GM23338 (cell line): ENCODE measurements at places on chromosomes 13 and 19. TPM values are rescaled to one million over a fixed set of nuclear protein-coding genes. Genes with fewer than 3 reads are reported as not detected.

GRCh38 chr13:46662690-46663089 is 109.7 kb downstream of the LRCH1 start:
- H3K4me1 ChIP-seq, result peaks cover 47% of the 10 kb centered on the region
- no peak for DNase-seq
- H3K27ac ChIP-seq, result peak overlapping the region; percentile 16; the same call in 1 of the 2 replicates
- H3K36me3 ChIP-seq, result no peaks in the 10 kb centered on the region

DNA sequence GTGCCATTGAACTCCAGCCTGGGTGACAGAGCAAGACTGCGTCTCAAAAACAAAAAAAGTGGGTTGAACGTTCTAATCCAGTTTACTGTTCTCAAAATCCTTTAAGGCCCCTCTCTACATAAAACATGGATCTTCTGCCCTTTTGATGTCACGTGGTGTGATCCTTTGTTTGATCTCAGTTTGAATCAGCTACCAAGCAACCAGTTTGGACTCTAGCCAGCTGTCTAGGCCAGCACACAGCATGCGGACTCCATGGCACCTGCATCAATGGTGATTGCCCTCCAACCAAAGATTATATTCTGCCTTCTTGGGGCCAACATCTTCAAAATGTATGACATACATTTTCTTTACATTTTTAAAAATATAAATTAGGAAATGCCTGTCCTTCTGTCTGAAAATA is 365.4 kb downstream of the NDFIP2 start:
- no peak for DNase-seq
- H3K4me1 ChIP-seq, result no peaks in the 10 kb centered on the region
- no peaks in the 10 kb centered on the region for H3K36me3 ChIP-seq
- H3K27ac ChIP-seq, result no peak overlapping the region
- H3K27me3 ChIP-seq, result no peaks in the 10 kb centered on the region
- H3K4me3 ChIP-seq, result no peak overlapping the region

DNA sequence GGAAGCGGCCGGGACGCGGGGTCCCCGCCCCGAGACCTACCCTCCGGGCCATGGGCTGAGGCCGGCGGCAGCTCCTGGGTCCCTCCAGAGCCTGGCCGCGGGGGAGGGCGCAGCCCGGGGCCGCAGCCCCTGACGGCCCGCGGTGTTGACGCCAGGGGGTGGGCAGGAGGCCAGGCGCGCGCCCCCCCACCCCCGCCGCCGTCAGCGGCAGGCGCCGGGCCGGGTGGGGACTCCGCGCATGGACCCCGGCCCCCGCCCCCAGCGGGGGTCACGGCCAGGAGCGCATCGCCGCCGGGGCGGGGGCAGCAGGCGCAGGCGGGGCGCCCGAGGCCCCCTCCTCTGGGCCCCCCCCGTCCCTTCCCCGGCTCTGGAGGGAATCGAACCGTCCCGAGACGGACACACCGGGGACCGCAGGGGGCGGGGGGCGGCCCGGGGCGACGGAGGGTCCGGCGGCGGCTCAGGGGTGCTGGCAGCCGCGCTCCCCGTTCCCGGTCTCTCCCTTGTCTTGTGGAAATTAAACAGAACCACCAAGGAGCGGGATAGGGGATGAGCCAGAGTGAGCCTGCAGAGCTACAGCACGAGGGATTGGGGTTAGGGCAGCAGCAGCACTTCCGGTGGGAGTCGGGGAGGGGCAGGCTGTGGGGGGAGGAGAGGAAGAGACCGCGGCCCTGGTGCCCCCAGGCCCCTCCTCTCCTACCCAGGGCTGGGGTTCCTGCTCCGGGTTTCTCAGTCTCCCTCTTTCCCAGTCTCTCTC is at the start of gene MEIS3:
Gene MEIS3, minus strand, starts transcription at position 498 of the 754 bp plus-strand sequence. Its CDS starts 446 bp downstream, at position 52.
- peaks cover 83% of the 10 kb centered on the region for H3K27me3 ChIP-seq
- no peaks in the 10 kb centered on the region for H3K36me3 ChIP-seq
- peak within 1 kb of the TSS; percentile 91 for H3K4me3 ChIP-seq
- peak; percentile 43 for DNase-seq

GRCh38 chr13:25688536-25688935 is 316.8 kb downstream of the ATP8A2 start:
- no peaks in the 10 kb centered on the region for H3K27me3 ChIP-seq
- H3K4me3 ChIP-seq, result no peak overlapping the region
- H3K4me1 ChIP-seq, result no peaks in the 10 kb centered on the region

DNA sequence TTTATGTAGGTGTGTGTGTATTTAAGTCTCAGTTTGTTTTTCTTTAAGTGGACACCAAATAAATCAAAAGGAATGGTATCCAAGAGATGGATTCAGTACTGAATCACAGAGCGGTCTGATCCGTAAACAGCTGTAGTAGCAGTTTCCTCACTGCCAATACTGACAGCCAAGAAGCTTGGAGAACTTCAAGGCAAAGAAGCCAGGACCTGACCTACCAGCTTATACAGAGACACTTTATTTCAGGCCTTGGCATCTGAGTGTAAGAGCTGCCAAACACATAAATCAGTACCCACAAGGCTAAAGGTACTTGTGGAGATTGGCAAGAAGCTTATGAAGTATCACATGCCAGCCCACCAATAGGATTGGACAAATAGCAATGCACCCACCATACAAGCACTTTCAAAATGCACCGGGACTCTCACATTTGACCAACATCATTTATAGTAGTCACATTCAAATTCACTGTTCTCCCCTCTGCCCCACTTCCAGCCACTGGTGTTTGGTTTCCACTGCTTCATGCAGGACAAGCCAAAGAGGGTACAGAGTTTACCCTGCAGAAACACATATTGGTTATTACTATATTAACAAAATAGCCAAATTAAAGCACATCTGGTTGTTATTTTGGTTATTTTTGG is 357.9 kb downstream of the KLF12 start:
- no peaks in the 10 kb centered on the region for H3K4me1 ChIP-seq
- no peak overlapping the region for H3K4me3 ChIP-seq
- no peak overlapping the region for H3K27ac ChIP-seq
- H3K36me3 ChIP-seq, result no peaks in the 10 kb centered on the region
- DNase-seq, result no peak

GRCh38 chr19:51501594-51502263 is at the start of gene SIGLEC12:
SIGLEC12 (minus strand) TSS chr19:51501800; CDS start chr19:51501733, 67 bp downstream.
- no peak within 1 kb of the TSS for H3K4me3 ChIP-seq
- H3K36me3 ChIP-seq, result no peaks in the 10 kb centered on the region
- no peaks in the 10 kb centered on the region for H3K4me1 ChIP-seq
- H3K27ac ChIP-seq, result no peak within 1 kb of the TSS
- no peak for DNase-seq

GRCh38 chr13:113924184-113924901 is 49.5 kb downstream of the C13orf46 start:
- no peaks in the 10 kb centered on the region for H3K36me3 ChIP-seq
- H3K4me1 ChIP-seq, result no peaks in the 10 kb centered on the region
- H3K27ac ChIP-seq, result no peak overlapping the region
- H3K27me3 ChIP-seq, result no peaks in the 10 kb centered on the region
- DNase-seq, result no peak
- H3K4me3 ChIP-seq, result no peak overlapping the region

GRCh38 chr19:11191934-11192333 is 5.4 kb downstream of the KANK2 start:
- no peak overlapping the region for H3K27ac ChIP-seq
- H3K4me3 ChIP-seq, result no peak overlapping the region
- no peaks in the 10 kb centered on the region; the same call in 1 of the 2 replicates for H3K36me3 ChIP-seq
- DNase-seq, result no peak
- H3K4me1 ChIP-seq, result peaks cover 8% of the 10 kb centered on the region; the same call in 1 of the 2 replicates
- no peaks in the 10 kb centered on the region for H3K27me3 ChIP-seq

DNA sequence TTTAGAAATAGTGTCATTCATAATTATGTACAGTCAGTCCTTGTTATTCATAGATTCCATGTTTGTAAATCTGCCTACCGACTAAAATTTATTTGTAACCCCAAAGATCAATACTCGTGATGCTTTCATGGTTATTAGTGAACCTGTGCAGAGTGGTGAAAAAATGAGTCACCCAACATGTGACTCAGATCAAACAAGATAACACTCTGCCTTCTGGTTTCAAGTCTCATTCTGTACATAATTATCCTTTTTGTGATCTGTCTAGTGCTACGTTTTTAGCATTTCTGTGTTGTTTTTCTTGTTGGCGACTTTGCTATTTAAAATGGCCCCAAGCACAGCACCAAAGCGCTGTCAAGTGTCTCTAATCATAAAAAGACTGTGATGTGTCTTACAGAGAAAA is 274.7 kb downstream of the SUCLA2 start:
- H3K36me3 ChIP-seq, result no peaks in the 10 kb centered on the region
- DNase-seq, result no peak
- H3K27me3 ChIP-seq, result no peaks in the 10 kb centered on the region
- H3K4me1 ChIP-seq, result no peaks in the 10 kb centered on the region
- H3K27ac ChIP-seq, result no peak overlapping the region

GRCh38 chr19:8703223-8703622 is 4.6 kb upstream of the ACTL9 start:
- H3K4me3 ChIP-seq, result no peak overlapping the region
- H3K4me1 ChIP-seq, result no peaks in the 10 kb centered on the region
- peaks cover 6% of the 10 kb centered on the region for H3K27me3 ChIP-seq
- no peaks in the 10 kb centered on the region for H3K36me3 ChIP-seq
- no peak for DNase-seq

DNA sequence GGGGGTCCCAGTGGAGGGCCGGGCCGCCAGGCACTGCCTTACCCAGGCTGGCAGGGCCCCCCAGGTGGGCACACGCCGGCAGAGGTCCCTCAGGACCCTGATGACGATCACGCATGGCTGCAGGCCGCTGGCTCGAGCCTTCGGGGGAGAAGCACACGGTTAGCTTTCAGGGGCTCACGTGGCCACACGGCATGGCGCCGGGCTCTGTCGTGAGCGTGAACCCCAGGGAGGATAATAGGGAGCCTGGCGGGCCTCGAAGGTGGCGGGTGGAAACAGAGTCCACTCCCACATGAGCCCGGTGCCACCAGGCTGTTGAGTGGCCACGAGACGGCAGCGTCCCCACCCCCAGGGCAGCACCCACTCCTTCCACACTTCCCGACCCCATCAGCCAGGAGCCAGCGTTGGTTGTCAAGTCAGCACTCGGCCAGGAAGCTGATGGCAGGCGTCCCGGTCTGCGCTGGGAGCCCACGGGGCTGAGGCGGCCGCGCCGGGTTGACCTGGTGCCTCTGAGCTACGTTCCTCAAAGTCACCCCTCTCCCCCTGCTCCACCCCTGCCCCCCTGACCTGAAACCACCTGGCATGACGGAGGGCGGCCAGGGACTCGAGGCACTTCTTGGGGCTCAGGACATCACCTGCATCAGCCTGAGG is 24.7 kb upstream of the MATK start:
- no peak overlapping the region for H3K4me3 ChIP-seq
- H3K27ac ChIP-seq, result no peak overlapping the region
- no peak for DNase-seq
- H3K36me3 ChIP-seq, result no peaks in the 10 kb centered on the region
- no peaks in the 10 kb centered on the region for H3K27me3 ChIP-seq

GRCh38 chr19:29551774-29552173 is 26.0 kb downstream of the VSTM2B start:
- H3K36me3 ChIP-seq, result 0 out of 2 replicates have a peak, but pooled peaks cover 4% of the 10 kb centered on the region
- H3K27ac ChIP-seq, result no peak overlapping the region
- no peak overlapping the region for H3K4me3 ChIP-seq
- H3K27me3 ChIP-seq, result no peaks in the 10 kb centered on the region

DNA sequence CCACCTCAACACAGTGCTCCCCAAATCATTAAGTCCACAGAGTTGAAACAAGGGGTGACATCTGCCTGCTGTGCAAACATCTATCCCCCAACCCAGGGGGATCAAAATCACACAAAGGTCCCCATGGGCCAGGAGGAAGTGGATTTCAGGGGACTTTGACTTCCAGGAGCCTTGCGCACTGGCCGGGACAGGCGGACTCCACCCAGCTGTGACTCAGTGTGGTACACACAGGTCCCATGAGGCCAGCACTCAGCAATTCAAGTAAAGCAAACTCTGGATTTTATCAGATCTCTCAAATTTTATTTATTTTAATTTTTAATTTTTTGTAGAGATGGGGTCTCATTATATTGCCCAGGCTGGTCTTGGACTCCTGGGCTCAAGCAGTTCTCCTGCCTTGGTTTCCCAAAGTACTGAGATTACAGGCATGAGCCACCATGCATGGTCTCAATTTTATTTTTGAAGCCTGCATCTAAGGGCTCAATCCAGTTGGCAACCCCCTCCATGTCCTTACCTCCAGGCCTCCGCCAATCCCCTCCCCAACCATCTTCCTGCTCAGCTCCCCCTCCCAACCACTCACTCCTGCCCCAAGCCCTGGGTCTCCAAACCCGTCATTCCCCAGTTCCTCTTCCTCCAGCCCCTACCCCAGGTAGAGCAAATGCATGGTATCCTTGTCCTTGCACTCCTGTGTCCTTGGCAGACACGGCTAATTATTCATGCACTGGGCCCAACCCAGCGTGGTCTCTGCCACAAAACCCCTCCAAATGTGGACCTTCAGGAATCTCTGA is 18.2 kb downstream of the ARHGAP33 start:
- H3K27ac ChIP-seq, result no peak overlapping the region
- H3K4me3 ChIP-seq, result no peak overlapping the region
- peaks cover 10% of the 10 kb centered on the region; the same call in 1 of the 2 replicates for H3K4me1 ChIP-seq

DNA sequence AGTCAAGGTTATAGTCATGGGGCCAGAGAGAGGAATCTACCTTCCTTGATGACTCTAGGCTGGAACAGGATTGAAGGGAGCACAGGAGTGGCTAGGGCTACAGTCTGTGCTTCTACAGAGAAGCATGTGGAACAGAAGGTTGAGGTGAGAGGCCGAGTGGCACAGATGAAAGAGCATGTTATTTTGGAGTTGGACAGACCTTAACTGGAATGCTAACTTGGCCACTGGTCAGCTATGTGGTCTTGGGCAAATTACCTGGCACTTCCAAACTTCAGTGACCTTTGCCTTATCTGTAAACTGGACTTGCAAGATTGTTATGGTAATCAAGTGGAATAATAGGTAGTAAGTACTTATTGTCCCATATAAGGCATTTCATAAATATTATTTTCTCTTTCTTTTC is 252.7 kb downstream of the KCNRG start:
- H3K36me3 ChIP-seq, result no peaks in the 10 kb centered on the region
- no peak for DNase-seq
- no peaks in the 10 kb centered on the region for H3K4me1 ChIP-seq
- no peak overlapping the region for H3K27ac ChIP-seq
- no peak overlapping the region for H3K4me3 ChIP-seq

GRCh38 chr19:919199-920050 is 2.3 kb downstream of the KISS1R start:
- H3K4me3 ChIP-seq, result peak overlapping the region; percentile 72
- no peaks in the 10 kb centered on the region; the same call in 1 of the 2 replicates for H3K4me1 ChIP-seq
- no peak overlapping the region for H3K27ac ChIP-seq
- peaks cover 79% of the 10 kb centered on the region for H3K27me3 ChIP-seq

- H3K36me3 ChIP-seq, result peaks cover 9% of the 10 kb centered on the region; the same call in 1 of the 2 replicates
- no peaks in the 10 kb centered on the region for H3K27me3 ChIP-seq
- DNase-seq, result peak; percentile 97
- H3K27ac ChIP-seq, result peak within 1 kb of the TSS; percentile 73
Measured at GRCh38 chr19:54172471-54173358, at the start of gene TMC4. TMC4 (minus strand) TSS chr19:54173160; CDS start chr19:54173117, 43 bp downstream.

GRCh38 chr19:57947088-57947418 is 453 bp downstream of the ZNF256 start:
- H3K4me1 ChIP-seq, result peaks cover 8% of the 10 kb centered on the region
- peaks cover 4% of the 10 kb centered on the region; the same call in 1 of the 2 replicates for H3K36me3 ChIP-seq
- H3K27me3 ChIP-seq, result no peaks in the 10 kb centered on the region
- H3K4me3 ChIP-seq, result peak overlapping the region; percentile 98

KLC3 gene
- 4.2 and 6.4 TPM in 2 replicates for total RNA-seq

POLR2E gene
- 257 and 303 TPM in 2 replicates for total RNA-seq

ZNF556 gene
- not detected in 2 replicates for total RNA-seq

SYNE4 gene
- 24.1 and 26.1 TPM in 2 replicates for total RNA-seq
